ENCODE measurements at places on chromosomes 2 and 18. TPM values are rescaled to one million over a fixed set of nuclear protein-coding genes. Genes with fewer than 3 reads are reported as not detected.

The KHK gene
- total RNA-seq, result 20.5 TPM

The TRIB2 gene
- total RNA-seq, result 57.3 TPM

The MOGAT1 gene
- total RNA-seq, result 0.67 TPM

The PCARE gene
- total RNA-seq, result not detected

The UGT1A8 gene
- not detected for total RNA-seq

The CYTIP gene
- total RNA-seq, result 0.23 TPM

The CENPA gene
- 30.9 TPM for total RNA-seq

The IGFBP5 gene
- total RNA-seq, result 2.5 TPM

The CUL3 gene
- 113 TPM for total RNA-seq

The VAMP8 gene
- 34.4 TPM for total RNA-seq

The MARCHF4 gene
- total RNA-seq, result 2.9 TPM

The ASXL3 gene
- 1.3 TPM for total RNA-seq

The PLGLB1 gene
- total RNA-seq, result 0.54 TPM

The LBX2 gene
- total RNA-seq, result 0.55 TPM

The PRSS56 gene
- not detected for total RNA-seq

The ANKAR gene
- total RNA-seq, result 1.5 TPM

The ZNF532 gene
- 240 TPM for total RNA-seq

The SULT1C4 gene
- 2.1 TPM for total RNA-seq

All from H1 (cell line).